ENCODE measurements at places on chromosomes 7 and 10. TPM values are rescaled to one million over a fixed set of nuclear protein-coding genes. Genes with fewer than 3 reads are reported as not detected.

DPCD gene
- 44.2 TPM for total RNA-seq

HOXA3 gene
- total RNA-seq, result 6.8 TPM

LRRD1 gene
- 0.30 TPM for total RNA-seq

C7orf57 gene
- total RNA-seq, result not detected

LIPM gene
- total RNA-seq, result not detected

All from smooth muscle cell of the umbilical artery (primary cell).